ENCODE measurements at places on chromosomes 1 and 21. TPM values are rescaled to one million over a fixed set of nuclear protein-coding genes. Genes with fewer than 3 reads are reported as not detected.

Gene CREB3L4
- 6.4 TPM for total RNA-seq

Gene DPYD
- total RNA-seq, result 85.5 TPM

Gene S100A10
- total RNA-seq, result 133 TPM

Gene TP73
- not detected for total RNA-seq
